NCI-H526 (cell line): ENCODE measurements at places on chromosomes 2 and 18.
A peak's percentile ranks its signal among the peaks of the same experiment; 100 is the strongest.

DNA sequence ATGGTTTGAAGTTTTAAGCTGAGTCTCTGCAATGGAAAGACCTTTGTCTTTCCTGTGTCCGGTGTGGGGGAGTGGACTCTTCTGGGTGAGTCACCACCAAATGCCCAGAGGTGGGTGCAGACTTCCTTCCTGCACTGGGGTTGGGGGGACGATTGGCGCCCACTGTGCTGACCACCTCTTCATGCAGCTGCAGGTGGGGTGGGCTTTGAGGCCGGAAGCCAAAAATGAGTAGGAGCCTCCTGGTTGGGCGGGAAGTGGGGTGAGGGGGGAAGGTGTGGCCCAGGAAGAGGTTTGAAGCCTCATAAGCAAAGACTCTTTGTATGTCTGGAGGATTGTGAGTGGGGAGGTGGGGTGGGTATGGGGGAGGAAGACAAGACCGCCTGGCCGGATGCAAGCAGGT, 27.6 kb downstream of the PAX8 start:
- no peak for DNase-seq

DNA sequence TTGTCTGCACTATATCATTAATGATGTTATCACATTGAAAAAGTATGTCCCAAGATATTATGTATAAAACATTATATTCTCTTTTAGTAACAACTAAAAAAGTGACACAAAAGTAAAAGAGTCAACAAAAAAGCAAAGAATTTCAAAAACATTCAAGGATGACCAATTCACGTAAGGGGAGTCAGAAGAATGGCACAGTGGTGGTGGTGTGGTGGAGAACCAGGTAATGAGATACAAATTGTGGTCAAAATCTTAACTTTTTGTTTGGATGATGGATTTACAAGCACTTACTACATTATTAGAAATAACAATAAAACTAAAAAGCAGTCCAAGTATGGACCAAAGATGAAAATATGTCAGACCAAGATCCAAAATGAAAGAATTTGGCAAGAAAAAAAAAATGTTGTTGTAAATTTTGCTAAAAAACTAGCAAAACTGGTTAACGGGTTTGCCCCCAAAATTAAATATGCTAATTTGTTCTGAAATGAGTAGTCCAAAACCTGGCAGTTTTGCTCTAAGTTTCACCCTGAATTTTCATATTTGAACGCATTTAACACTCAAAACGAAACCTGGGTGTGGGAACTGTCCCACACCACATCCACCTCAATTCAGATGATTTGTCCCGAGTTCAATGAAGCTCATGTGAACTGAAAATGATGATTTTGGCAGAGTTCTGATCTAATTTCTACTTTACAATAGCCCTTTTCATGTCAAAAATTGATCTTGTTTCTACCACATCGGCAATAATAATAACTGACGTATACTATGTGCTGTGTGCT, 135.8 kb downstream of the IKZF2 start:
- no peak for DNase-seq

- peak; percentile 87 for DNase-seq
Observed at GRCh38 chr2:57886161-57886786, 160.3 kb upstream of the VRK2 start.

GRCh38 chr2:25960920-25961319, 21.4 kb downstream of the KIF3C start:
- DNase-seq = no peak

GRCh38 chr2:239775623-239776435, 249.3 kb downstream of the NDUFA10 start:
- no peak for DNase-seq

DNA sequence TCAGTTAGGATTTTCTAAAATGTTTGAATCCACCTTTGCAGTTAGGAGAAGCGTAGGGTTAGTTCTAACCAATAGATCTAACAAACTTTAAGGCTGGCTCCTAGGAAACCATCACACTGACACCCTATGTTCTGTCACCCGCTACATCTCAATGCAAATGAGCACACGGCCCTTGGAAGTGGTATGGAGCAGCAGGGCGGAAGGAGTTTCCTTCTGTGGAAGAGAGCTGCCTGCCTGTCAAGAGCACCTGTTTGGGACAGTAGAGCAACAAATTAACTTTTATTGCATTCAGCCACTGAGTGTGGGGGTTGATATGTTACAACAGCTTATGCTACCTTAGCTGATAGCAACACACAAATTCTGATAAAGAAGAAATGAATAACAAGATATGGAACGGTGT, 306.9 kb upstream of the RAB6C start:
- DNase-seq = peak; percentile 65

DNA sequence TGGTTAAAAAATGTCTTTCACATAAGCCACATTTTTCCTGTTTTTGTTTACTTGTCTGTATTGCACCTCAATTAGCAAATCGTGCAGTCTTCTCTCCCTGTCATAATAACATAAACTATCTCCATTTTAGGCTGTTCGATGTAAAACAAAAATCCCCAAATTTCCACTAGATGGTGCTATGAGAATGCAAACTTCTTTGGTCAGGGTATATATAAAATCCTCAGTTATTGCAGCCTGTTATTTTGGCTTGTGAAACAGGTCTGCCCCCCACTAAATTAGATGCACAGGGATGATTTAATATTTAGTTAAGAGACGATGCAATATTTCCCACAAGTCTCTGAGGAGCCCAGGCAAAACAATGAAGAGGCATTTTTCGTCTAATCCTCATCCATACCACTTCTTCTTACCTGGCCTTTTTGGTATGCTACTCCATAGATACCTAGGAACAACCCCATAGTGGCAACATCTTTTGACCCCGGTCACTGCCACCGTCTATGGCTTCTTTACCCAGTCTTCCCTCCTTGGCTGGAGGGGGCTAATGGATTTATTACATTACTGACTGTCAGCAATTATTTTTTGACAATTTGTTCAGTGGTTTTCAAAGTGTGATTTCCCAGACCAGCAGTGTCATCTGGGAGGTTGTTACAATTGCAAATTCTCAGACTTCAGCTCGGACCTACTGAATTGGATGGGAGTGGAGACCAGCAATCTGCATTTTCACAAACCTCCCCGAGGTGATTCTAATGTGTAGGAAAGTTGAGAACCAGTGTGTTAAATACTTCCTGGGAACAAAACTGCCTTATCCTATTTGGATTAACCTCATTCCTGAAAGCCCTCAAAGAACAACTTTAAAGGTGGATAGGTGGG, 117.4 kb upstream of the CWC22 start:
- peak; percentile 76 for DNase-seq

DNA sequence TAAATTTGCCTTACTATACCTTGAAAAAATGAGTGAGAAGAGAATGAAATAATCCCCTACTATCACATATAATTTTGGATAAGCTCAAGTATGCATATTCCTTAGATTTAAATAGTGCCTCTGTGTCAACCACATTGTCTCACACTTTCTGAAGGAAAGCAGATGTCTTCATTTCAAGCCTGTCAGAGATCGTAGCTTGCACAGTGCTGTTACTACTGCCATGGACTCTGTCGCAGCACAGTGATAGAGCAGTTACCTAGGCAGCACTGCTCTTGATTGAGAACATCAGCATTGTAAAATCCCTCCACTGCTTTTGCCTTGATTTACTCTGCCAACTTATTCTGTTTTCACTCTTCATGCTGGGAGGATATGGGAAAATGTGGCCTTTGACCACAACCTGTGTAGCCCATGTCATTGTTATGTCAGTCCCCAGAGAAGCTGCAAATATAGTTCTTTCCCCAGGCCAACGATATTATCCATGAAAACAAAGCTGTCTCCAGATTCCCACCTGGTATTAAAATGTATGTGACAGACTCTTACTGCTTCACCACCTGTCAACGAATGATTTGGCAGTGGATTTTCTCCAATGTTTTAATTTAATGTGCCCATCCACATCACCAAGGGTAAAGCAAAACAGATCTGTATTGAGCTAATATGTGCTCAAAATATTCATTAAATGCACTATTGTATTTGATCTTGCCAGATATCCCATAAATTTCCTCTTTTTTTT, 675.7 kb downstream of the METTL4 start:
- no peak for DNase-seq

- peak; percentile 70 for DNase-seq
Observed at GRCh38 chr2:119434664-119435063, 3.0 kb downstream of the TMEM37 start.

DNA sequence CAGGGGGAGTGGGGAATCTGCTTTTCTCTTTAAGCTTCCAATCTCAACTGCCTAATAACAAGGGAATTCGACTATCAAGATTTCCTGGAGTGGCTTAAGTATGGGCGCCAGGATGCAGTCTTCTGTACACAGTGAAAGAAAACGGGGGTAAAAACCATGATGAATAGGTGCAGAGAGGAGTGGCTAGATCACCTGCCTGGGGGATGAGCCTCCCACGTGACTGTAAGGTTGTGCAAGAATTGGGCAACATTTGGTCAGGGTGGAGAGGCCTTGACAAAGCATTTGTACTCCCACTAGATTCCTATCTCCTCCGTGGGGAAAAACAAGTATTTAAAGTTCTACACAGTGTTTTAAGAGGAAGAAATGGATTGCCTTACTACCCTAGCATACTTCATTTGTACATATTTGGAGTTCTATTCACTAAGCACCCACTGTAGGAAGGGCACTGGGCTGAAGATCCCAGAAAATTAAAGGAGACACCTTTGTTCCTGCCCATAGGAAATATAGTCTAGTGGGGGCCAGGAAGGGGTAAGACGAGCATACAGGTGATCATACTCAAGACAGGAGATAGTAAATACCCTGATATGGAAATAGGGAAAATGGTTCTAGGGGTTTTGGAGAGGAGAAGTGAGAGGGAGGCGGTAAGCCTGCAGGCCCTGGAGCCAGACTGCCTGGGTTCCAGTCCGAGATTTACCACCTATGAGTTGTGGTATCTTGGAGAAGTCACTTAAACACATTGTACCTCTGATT, 29.2 kb downstream of the EPAS1 start:
- DNase-seq = no peak

DNA sequence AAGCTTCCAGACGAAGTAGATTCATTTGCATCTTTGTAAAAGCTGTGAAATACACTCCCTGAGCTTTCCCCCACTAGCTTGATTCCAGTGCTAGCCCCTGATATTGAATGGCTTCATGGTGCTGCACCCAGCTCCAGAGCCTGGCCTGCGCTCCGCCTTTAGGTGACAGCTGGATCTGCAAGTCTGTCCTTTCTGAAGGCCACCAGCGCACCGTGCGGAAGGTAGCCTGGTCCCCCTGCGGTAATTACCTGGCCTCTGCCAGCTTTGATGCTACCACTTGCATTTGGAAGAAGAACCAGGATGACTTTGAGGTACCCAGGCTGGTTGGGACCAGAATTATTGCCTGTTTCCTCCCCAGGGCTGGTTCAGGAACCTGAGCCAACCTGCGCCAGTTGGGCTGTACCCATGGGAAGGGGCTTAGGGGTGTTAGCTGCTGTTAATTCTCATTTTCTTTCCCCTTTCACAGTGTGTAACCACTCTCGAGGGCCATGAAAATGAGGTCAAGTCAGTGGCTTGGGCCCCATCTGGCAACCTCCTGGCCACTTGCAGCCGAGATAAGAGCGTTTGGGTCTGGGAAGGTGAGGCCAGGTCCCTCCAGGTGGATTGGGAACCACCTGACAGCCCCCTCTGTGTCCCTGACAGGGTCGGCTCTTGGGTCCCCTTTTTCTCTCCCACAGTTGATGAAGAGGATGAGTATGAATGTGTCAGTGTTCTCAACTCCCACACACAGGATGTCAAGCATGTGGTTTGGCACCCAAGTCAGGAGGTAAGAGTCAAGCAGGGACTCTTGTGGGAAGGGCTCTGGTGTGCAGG, 1.3 kb downstream of the CIAO1 start:
- DNase-seq = peak; percentile 54

GRCh38 chr2:217951521-217952247, 51.1 kb downstream of the TNS1 start:
- DNase-seq = no peak

GRCh38 chr2:192775459-192776262, 580.9 kb upstream of the TMEFF2 start:
- no peak for DNase-seq

DNA sequence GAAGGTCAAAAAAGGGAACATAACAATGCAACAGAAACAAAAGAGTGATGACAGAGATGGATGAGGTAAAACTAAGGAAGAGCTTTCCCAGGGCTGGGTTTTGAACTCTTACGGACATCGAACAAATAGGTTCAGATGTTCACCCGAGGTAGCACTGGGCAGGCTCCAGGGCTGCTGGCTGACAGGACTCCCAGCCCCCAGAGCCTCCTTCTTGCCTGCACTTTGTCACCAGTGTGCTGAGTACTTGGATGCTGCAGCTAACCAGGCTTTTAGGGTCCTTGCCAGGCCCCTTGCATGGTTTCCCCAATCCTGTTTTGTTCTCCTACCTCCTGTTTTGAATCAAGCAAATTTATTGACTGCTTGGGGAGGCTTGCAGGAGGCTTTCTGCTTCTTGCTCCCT, 322.9 kb downstream of the DYSF start:
- no peak for DNase-seq
